ENCODE measurements at places on chromosomes 5 and 9.

- no peak overlapping the region for H3K27ac ChIP-seq
- H3K4me1 ChIP-seq = no peaks in the 10 kb centered on the region
- no peaks in the 10 kb centered on the region for H3K27me3 ChIP-seq
- no peaks in the 10 kb centered on the region for H3K36me3 ChIP-seq
- DNase-seq = no peak
Measured at GRCh38 chr9:84990416-84990815, 320.9 kb downstream of the NTRK2 start.

- H3K36me3 ChIP-seq = peaks cover 5% of the 10 kb centered on the region
- no peak overlapping the region for H3K4me3 ChIP-seq
- no peak overlapping the region for H3K27ac ChIP-seq
Measured at GRCh38 chr9:137592767-137593166, 2.5 kb upstream of the ZMYND19 start.

DNA sequence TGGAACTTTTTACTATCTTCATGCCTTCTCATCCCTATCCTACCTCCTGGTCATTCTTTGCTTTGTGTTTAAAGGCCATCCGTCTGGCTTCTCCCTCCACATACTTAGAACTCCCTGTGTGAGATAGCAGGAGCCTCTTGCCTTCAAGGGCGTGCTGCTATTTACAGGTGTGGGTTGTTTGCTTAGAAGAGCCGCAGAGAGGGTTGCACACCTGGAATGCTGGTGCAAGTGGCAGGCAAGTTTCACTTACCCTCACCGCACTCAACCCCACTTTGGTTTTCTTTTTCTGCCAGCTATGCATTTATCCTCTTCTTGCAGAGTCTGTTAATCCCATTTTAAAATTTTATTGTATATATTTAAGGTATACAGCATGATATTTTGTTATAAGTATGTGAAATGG is 12.6 kb downstream of the SKP2 start:
- no peak overlapping the region for H3K4me3 ChIP-seq
- no peak for DNase-seq
- H3K36me3 ChIP-seq = peaks cover 54% of the 10 kb centered on the region
- no peaks in the 10 kb centered on the region for H3K27me3 ChIP-seq

DNA sequence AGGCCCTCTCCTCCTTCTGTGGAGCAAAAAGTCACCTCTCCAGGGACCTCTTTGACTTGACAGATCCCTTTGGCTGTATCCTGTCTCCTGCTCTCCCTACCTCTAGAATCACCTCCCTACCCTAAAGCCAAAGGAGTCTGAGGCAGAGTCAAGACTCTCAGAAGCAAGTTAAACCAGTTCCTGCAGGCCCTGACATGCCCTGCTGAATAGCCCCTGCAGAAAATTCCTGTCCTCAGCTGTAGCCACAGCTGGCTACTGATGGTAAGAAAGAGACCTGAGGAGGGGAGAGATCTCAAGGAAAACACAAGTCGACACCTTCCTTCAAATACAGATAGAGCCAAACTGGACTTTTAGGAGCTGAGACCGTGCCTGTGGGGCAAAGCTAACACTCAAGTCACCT is 23.7 kb upstream of the UBAP2 start:
- DNase-seq = no peak
- H3K27ac ChIP-seq = no peak overlapping the region
- H3K27me3 ChIP-seq = no peaks in the 10 kb centered on the region
- H3K4me1 ChIP-seq = no peaks in the 10 kb centered on the region

DNA sequence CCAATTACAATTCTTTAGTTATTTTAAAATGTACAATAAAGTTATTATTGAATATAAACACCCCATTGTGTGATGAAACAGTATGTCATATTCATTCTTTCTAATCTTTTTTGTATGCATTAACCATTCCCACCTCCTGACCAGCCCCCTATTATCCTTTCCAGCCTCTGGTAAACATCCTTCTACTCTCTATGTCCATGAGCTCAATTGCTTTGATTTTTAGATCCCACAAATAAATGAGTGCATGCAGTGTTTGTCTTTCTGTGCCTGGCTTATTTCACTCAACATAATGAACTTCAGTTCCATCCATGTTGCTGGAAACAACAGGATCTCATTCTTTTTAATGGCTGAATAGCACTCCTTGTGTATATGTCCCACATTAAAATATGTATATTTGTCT is 1858.9 kb upstream of the C9orf72 start:
- H3K36me3 ChIP-seq = no peaks in the 10 kb centered on the region
- H3K4me3 ChIP-seq = no peak overlapping the region
- no peaks in the 10 kb centered on the region for H3K4me1 ChIP-seq
